WTC11 (cell line): ENCODE measurements at places on chromosomes 3 and 15.

DNA sequence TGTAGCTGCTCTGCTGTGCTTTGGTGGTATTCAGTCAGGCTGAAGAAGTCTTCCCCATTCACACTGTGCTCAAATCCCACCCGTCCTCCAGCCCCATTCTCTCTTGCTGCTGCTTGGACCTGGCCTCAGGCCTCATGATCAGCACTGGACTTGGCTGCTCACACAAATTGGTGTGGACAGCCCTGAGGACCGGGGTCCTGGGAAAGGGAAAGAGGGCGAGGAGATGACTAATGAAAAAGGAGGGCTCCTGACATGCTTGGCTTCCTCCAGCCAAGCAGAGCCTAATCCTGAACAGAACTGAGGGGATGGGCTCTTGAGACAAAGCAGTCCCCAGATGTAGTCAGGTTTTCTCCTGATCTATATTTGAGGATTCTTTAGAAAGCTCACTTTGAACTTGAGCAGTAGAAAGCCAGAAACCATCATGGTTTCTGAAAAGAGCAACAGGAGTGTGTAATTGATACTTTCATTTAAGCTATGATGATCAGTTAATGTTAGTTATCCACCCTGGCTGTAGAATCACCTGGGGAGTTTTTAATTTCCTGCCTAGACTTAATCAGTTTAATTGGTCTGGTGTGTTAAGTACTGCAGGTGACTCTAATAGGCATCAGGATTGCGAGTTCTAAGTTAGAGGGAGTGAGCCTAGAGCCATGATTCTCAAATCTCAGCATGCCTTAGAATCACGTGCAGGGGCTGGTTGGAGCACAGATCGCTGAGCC lies 79.4 kb upstream of the THBS1 start:
- no peak for DNase-seq

- no peak for DNase-seq
These were observed 250.5 kb upstream of the RORA start for GRCh38 chr15:61479613-61480012.

- DNase-seq: no peak
These were observed 17.2 kb upstream of the B4GALT4 start for GRCh38 chr3:119257654-119258410.

DNA sequence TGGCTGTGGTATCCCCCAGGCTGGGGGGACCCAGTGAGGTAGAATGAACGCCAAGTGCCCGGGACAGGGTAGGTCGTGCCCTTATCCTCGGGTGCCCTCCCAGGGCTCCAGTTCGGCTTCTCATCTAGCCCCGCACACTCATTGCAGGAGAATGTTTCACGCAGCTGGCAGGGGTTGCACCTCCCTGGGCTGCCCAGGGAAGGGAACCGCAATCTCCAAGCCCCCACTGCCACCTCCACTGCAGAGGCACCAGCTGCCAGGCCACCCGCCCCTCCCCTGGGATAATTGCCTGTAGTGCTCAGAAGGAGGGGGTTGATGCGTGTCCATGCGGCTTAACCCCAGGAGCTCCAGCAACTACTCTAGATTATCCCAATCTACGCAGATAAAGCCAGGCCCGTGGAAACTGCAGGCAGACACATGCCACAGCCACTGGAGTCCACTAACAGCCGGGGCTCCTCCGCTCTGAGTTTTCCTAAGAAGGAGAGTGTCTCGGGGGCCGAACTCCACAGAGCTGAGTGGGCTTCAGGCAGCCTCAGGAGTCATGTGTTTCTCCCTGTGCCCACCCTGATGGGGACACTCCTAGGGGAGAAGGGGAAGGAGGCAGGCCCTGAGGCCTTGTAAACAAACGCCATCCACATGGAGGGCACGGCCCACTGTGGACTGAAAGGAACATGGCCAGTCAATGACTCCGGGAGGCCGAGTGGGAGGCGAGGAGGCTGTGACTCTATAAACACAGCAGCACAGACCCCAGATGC lies 137.2 kb upstream of the IQSEC1 start:
- no peak for DNase-seq

DNA sequence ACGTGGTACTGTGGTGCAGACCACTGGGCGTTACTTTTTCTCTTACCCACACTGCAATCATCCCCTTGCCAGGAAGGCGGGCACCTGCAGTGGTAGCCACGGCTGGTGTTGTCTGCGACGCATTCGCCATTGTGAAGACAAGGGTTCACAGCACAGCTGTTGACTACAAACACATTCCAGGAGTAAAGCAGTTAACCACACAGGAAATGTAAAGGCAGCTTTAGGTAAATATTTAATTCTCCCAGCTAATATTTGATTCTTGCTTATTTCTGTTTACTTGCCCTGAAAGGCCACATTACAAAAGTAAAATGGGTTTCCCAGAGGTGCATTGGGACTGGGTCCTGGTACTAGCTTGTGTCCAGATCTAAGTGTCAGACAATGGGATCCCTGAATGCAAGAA lies 45.4 kb downstream of the HEG1 start:
- DNase-seq: no peak

DNA sequence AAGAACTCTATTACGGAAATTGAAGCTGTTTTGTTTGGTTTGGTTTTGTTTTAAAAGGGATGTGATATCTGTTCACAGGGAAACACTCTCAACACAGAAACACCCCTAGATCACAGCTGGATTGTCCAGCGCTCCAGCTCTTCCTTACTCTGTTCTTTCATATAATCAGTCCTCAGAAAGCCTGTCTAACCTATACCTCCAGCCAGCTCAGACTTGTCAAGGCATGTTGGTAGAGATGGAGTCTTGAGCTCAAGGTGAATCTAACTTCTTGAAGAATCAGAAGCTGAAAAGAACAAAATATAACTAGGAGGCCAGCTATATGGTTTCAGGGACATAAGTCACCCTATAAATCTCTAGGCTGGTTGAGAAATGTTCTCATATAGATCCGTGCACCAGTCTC lies 110.2 kb upstream of the EPHA3 start:
- no peak for DNase-seq
